ENCODE measurements at places on chromosomes 4 and X.

DNA sequence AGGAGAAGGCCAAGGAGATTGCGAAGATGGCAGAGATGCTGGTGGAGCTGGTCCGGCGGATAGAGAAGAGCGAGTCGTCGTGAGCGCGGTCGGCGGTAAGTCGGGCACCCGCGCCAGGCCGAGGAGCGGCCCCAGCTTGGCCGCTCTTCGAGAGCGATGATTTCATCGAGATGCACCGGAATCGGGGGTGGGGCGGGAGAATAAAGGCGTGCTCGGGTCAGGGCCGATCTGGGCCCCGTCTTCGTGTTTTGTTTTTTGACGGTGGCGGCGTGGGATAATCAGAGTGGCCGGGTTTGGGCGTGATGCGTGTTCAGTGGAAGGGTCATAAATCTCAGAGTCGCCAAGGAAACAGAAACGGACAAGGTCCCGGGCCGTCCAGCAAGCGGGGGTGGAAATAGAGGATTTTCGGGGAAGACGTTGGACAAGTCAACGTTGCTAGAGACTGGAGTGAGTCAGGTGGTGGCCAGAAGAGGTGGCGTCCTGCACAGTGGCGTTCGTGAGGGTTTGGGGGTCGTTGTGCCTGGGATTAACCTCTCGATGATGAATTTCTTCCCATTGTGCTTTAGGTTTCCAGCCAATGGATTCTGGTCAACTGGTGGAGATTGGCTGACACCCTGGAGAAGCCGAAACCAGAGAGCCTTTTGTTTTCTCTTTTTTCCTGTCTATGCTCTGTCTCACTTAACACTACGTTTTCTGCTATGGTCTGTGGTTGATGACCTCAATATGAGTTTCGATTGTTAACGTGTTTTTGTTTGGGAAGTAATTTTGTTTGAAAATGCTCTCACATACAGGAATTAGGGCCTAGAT, 882 bp downstream of the MRFAP1 start:
- no peak for DNase-seq

DNA sequence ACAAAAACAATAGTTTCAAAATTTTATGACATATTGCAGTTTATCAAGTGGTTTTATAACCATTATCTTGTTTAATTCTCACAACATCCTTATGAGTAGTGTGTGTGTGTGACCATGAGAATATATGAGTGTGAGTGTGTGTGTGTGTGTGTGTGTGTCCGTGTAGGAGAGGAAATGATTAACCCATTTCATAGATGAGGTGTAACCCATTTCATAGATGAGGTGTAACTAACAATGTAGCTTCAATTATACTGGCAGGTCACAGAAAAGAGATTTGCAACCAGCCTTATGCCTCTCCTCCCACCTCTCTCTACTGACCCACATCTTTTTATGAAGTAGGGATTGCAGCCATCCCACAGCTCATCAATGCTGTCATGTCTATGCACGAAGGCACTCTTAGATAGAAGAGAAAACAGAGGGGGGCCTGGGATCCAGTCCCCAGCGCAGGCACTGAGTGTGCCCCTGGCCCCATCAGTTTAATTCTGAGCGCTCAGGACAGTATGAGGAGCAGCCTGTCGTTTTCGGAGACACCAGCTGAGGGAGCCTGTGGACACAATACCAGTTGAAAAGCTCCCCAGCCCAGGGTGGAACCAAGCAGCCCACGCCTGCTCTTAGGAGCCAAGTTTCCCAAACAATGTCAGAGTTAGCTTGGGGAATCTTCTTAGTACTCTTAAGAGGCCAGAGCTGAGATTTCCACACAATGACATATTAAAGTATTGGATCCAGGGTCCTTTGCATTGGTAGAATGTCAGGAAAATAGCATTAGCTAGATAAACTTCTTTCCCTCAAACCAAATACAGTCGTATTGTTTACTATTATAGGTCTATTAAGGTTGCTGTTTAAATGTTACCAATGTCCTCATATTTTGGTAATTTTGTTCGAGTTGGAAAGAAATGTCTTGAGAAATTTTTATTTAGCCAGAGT, 88.6 kb downstream of the PALLD start:
- DNase-seq = peak; percentile 15

GRCh38 chr4:80225595-80225994, 28.3 kb downstream of the PRDM8 start:
- no peak for DNase-seq

DNA sequence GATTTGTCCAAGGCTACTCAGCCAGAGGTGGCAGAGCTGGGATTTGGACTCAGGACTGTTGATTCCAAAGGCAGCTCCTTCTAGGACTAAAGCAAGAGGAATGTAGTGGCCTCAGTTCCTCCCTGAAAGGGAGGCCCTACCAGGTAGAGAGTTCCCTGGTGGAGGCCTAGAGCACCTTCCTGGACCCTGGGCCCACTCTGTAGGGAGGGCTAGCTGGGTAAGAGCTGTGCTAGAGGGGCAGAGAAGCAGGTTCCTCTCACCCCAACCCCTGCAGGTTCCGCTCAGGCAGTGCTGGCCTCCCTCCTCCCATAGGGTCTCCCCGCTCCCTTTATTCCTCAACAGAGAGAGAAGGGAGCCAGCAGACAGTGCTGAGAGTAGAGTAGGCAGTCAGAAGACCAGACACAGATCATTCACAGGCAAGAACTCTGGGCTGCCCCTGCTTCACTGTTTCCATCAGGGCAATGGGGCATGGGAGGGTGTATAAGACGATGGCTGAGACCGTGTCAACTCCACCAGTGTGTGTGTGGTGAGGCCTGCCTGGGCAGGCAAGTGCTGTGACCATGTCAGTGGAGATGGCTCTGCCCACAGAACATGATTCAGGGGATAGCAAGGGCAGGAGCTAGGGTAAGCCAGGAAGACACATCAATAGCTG, 12.4 kb upstream of the PJA1 start:
- DNase-seq = no peak

GRCh38 chr4:25865586-25865985, 2.8 kb upstream of the SEL1L3 start:
- DNase-seq = no peak

Measured in stimulated activated CD4-positive, alpha-beta T cell treated with anti-CD3 and anti-CD28 coated beads, Interleukin-12 subunit alpha, Interleukin-12 subunit beta, amount 100 ng/mL, for 24 hours (primary cell).